ENCODE measurements at places on chromosomes 3 and 15.

DNA sequence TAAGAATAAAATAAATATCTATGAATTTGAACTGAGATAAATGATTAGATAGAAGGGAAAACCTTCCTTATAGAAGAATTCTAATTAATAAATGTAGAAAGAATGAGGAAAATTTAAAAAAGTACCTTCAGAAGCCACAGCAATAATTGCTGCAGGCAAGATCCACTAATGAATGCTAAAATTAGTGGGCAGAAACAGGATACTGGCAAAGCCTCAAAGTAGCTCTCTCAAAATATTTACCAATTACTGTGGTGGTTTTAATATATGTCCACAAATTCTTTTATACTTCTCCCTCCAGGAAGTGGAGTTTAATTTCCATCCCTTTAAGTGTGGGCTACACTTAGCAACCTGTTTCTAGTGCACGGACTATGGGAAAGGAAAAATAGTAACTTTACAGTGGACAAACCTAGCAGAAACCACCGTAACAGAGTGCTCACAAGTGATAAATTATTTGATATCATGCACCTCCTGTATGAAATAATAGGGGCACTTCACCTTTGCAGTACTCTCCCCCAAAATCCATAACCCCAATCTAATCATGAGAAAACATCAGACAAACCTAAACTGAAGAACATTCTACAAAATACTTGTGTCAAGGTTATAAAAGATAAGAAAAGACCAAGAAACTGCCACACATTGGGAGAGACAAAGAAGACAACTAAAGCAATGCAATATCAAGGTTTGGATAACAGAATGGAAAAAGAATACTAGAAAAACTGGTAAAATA, 6.8 kb downstream of the PEAK1 start:
- no peak for DNase-seq

DNA sequence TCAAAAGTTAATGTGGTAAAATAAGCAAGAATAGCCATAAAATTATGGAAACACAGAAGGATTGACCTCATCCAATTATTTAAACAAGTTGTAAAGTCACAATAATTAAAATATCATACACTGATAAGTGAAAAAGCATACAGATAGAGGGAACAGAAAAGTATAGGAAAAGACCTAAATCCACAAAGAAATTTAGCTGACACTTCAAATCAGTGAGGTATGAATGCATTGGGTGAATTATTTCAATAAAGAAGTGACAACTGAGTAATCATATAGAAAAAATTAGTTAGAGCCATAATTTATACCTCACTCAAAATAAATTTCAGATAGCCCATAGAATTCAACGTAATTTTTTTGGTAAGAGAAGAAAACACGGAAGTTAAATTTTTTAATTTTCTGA, 25.1 kb downstream of the TFDP2 start:
- DNase-seq: no peak

DNA sequence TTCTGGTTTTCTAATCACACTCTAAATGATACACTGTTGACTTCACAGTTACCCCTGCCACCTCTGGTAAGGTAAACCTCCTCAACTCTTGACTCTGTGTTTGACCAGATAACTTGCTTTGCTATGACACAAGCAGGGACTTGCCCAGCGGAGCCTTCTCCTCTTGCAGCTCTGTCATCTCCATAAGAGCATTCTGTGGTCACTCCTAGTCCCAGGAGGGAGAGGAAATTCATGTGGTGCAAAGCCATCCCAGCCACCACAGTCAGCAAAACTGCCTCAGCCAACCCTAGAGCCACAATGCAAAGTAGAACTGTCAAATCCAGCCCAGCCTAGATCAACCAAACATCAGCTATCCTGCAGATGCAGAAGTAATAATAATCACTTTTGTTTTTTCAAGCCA, 144.7 kb upstream of the GADL1 start:
- no peak for DNase-seq

GRCh38 chr3:126419886-126420786, 25.4 kb downstream of the CFAP100 start:
- no peak for DNase-seq

- no peak for DNase-seq
Observed at GRCh38 chr3:64290864-64291263, 65.6 kb upstream of the PRICKLE2 start.
